Fibroblast of skin of left quadriceps (primary cell): ENCODE measurements at places on chromosomes 2 and 18.
A peak's percentile ranks its signal among the peaks of the same experiment; 100 is the strongest.

GRCh38 chr2:59236723-59237122 lies 995.6 kb upstream of the FANCL start:
- DNase-seq: no peak

- no peak for DNase-seq
Measured at GRCh38 chr2:101625387-101625786, 72.1 kb upstream of the MAP4K4 start.

DNA sequence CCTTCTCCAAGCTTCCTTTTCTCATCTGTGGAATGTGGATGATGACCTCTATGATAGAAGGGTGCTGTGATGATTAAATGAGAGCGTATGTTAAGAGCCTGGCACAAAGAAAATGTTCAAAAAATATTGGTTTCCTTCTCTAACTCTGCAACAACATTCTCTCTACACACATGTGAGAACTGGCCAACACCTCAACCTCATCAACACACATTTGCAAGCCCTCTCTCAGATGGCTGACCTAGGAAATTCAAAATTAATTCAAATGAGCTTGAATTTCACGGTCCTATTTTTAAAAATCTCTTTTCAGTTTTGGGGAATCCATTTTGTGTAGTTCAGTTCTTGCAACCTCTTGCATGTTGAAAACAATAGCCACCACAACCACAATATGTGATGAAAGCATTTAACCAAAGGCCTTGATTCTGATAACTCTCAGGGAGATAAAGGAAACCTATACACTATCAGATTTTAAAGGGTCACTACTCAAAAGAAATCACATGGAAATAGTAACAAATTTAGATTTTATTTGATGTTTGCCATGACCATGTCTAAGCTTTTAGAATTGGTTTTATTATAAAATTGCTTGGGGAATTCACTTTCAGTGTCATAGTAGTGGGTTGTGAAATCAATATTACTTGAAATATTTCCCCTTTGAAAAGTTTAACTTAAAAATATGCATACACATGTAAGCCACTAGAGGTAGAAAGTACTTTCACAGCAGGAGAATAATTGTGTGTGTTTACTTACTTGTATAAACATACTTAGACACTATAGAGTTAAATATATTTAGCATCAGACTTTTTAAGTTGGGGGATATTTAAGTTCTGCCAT lies 16.6 kb upstream of the NABP1 start:
- no peak for DNase-seq

DNA sequence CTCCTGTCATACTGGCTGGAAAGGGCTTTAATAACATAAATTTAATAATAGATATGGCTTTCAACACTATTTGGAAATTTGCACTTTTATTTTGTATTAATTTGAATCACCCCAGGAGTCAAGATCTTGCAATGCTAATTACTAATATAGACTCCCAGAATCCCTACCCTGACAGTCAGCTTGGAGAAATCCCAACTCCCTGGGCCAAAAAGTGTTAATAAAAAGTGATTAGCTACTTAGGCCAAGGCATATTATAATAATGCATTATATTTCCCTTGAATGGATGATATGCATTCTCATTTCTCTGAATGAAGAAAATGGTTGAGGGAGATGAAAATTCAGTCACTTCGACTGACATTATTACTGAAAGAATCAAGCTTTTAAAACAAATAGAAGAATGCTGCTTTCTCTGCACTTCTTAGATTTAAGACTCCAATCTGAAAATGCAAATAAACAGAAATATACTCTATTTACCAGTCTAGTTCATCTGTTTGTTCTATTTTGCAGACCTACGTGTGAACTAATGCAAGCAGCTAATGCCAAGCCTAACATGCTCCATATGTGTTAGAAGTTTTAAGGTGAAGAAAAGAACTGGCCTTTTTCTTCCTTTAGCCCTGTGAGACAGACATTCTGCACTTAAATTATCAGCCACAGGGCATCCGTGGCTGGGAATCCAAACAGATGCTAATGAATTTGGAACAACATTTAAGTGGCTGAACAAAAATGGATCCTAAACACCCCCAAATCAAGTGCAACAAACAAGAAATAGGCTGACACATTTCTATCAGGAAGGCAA lies 33.9 kb upstream of the INSIG2 start:
- no peak for DNase-seq

- no peak for DNase-seq
Measured at GRCh38 chr2:32838418-32838817, 108.3 kb upstream of the LTBP1 start.

- DNase-seq: peak; percentile 64
Measured at GRCh38 chr2:229282758-229283546, 11.9 kb upstream of the PID1 start.

DNA sequence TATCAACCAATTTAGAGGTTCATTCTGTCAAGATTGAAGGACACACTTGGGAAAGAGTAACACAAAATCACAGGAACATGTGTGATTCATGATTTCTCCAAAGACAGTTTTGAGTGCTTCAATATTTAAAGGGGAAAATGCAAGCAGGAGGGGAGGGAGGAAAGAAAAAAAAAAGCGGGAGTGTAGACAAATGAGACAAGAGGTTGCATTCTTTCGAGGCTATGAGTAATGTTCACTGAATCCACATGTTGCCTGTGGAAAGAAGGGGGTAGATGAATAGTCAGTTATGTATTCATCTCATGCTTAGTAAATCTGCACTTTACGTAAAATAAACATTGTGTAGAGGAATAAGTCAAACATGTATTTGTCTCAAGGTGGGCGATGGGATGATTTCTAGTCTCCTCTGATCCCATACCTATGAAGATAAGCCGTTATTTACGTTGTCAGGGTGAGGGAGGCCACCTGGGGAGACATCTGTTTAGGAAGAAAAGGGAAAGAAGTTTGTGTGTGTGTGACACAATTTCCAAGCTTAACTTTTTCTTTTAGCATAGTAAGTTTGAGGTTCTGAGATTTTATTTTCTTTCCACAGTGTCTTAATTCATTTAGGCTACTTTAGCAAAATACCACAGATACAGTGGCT lies 211.0 kb upstream of the ZC3H15 start:
- peak; percentile 41 for DNase-seq

- DNase-seq: no peak
Measured at GRCh38 chr2:70975237-70975636, 3.2 kb upstream of the ANKRD53 start.

GRCh38 chr2:136242687-136243277 lies 124.8 kb upstream of the CXCR4 start:
- no peak for DNase-seq

DNA sequence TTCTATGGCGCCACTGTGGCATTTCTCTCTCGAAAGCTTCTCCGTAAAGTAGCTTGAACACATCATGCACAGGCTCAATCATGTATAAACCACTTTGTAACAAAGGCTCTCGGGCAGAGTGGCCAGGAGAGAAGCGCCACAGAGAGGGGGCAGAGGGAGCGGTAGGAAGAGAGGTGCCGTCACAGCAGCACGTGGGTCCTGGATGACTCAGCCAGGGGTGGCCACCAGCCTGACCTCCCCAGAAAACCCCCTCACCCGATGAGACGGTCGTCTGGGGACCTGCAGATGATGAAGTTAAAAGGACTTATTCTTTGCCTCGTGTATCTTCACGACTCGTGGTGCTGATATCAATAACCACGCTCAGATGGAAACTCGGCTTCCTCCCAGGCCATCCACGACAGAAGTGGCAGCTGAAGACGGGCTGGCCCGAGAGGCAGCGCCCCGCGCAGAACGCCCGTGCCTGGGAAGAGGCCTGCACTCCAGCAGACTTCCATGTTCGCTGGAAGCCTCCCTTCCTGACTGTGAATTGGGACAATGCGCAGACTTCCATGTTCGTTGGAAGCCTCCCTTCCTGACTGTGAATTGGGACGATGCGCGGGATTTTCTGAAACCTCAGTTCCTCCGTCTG lies 46.4 kb upstream of the MTCL1 start:
- DNase-seq: no peak

DNA sequence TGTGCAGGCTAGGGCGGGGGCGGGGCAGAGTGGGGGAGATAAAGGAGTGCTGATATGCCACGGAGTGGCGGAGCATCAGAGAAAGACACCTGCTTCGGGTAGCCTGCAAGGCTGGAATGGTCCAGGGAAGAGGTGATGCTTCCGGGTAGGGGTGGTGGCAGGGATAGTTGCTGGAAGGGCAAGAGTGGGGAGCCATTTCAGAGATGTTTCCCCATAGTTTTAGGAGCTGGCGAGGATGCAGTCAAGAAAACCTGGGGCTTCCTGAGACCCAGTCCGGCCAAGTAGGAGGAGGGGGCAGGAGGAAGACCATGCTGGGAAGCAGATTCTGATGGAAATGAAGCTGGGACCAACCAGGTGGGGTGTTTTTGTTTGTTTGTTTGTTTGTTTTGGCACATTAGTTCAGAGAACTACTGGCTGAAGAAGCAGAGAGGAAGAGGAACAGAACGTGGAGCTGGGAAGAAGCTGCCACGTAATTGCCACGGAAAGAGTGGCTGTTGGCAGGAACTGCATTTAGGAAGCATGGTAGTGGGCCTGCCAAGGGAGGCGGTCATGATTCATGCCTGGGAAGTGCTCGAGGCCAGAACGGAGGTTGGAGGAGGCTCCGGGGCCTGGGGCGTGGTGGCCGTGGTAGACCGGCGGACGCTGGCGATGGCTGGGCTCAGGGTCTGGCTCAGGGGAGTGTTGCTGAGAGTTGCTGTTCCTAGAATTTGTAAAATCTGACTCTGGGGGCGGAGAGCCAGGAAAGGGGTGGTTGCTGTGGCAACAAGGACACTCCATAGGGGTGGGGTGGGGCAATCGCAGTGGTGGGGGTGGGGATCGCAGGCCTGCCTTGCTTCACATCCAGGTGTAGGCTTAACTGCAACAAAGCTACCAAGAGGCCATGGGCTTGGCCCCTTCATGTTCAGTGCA lies 8.6 kb upstream of the INPP5D start:
- no peak for DNase-seq

DNA sequence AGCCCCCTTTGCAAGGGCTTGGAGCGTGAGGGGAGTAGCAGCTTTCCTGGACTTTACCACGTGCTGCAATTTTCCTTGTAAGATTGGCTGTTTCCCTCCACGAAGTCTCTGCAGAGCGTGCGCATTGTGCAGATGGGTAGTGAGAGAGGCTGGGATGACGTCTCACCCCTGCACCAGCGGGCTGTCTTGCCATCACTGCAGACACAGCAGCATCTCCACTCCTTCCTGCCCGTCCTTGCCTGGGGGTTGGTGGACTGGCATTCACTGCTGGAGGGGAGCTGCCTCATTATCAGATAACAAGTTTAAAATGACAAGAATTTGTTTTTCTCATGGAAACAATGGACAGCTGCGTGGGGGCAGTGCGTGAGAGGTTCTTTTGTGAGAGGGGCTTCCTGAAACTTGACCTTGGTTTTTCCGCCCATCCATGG lies 45.3 kb upstream of the HS6ST1 start:
- no peak for DNase-seq

DNA sequence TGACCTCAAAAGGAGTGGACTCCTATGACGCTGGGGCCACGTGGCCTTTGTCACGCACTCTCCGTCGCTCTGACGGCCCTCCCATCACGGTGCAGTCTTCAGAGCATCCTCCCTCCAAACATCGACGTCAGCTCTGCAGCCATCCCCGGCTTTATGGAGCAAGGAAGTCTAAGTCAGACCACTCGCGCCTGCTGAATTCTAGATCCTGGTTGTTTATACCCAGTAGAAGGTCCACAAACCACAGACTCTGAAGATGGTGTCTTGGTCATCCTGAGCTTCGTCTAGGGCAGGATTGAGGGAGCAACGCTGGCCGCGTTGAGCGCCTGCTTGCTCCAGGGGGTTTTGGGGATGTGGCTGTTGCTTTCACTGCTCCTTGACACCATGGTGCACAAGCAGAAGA lies 228.0 kb upstream of the SALL3 start:
- no peak for DNase-seq

GRCh38 chr2:190649035-190649797 lies at the start of gene NAB1:
NAB1 (plus strand) TSS chr2:190649083; CDS start chr2:190659177, 10,094 bp downstream.
- DNase-seq: no peak

DNA sequence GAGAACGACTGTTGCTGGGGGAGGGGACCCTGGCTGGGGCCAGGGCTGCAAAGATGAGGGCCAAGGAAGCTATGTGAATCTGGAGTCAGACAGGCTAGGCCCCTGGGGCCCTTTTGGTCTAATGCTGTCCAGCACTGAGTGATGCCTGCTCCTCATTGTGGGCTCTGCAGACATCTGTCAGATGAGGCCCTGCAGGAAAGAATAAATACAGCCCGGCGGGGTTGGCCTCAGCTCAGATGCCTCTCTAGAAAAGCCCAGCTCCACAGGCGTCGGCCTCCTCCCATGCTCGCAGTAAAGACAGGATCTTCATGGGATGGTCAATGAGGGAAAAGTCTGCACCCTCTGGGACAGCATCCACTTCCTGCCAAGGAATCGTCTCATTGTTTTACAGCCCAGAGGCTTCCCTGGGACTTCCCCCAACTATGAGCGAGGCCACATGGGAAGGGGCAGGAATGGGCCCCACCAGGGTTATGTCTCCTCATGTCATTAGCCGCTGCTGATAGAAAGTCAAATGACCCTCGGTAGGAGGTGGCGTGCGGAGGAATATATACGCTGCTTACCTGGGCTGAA lies 125.8 kb upstream of the GLI2 start:
- no peak for DNase-seq

DNA sequence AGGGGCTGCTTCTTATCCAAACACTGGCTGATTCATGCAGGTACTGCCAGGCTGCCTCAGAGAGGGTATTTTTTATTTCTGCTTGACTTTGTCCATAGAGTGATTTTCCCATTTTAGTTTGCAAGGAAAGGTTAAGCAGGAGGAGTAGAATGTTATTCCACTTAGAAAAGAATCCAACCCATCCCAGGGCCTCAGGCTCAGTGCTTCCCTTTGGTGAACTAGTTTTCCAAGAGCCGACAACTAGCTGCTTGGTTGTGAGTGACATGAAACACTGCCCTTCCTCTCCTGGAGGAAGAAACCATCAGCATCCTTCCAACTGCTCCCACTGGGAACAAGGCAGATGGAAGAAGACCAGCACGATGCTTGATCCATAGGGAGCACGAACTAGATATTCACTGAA lies 58.5 kb downstream of the BCL2 start:
- no peak for DNase-seq

- DNase-seq: no peak
Measured at GRCh38 chr18:46462523-46462922, 194.5 kb downstream of the LOXHD1 start.

DNA sequence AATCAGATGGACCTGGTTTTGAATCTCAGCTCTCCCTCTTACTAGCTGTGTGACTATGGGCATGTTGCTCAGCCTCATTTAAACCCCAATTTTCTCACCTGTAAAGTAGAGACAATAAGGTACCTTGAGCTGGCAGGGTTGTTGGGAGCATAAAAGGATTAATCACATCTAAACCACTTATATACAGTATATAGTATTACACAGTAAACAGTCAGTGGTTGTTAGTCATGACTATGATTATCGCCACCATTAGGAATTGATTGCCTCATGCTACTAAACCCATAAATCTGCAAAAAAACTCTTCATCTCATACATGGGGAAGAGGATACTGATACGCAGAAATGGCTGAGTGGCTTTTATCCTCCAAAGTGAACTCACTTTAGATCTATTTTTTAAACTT lies 65.8 kb downstream of the INO80D start:
- no peak for DNase-seq

DNA sequence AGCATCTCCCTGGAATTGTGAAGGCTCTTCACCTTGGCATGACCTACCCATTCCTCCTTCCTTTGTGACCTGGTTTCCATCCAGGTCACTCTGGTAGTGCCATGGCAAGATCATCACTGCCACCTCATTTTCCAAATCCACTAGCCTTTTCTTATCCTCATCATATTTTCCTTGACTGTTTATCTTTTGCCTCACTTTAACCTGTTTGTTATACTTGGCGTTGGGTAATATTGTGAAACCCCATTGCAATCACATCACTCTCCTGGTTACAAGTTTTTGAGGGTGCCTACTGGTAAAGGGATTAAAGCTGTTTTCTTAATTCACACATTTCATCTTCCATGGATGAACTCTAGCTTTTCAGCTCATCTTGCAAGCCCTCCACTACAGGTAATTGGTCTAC lies 39.1 kb upstream of the IGFBP2 start:
- DNase-seq: no peak
